ENCODE measurements at places on chromosomes 2 and 18. TPM values are rescaled to one million over a fixed set of nuclear protein-coding genes. Genes with fewer than 3 reads are reported as not detected.

The ANO7 gene
- total RNA-seq: 1.9 TPM

The CRACDL gene
- total RNA-seq: 14.8 TPM

The ZNF638 gene
- 122 TPM for total RNA-seq

The STPG4 gene
- not detected for total RNA-seq

The ANKRD29 gene
- 4.9 TPM for total RNA-seq

The PLEK gene
- 17.3 TPM for total RNA-seq

The NT5C1B gene
- total RNA-seq: not detected

The GPR45 gene
- total RNA-seq: not detected

DNA sequence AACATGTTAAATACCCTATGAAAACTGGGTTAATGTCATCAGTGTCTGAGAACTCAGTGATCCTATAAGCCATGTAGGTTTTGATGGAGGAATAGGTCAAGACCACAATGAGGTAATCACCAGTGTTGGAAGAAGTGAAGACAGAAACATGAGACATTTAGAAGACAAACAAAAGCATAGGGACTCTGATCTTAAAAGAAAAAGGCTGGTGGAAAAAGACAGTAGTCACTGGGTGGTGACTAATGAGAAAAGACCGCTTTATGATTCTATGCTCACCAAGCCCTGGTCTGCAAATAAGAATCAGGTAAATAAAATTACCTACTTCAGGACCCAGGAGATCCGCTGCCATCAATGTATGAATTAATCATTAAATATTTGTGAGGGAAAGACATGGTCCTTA, 271.9 kb downstream of the GPD2 start:
- DNase-seq: no peak

GRCh38 chr2:16461672-16462071, 204.0 kb downstream of the CYRIA start:
- no peak for DNase-seq

DNA sequence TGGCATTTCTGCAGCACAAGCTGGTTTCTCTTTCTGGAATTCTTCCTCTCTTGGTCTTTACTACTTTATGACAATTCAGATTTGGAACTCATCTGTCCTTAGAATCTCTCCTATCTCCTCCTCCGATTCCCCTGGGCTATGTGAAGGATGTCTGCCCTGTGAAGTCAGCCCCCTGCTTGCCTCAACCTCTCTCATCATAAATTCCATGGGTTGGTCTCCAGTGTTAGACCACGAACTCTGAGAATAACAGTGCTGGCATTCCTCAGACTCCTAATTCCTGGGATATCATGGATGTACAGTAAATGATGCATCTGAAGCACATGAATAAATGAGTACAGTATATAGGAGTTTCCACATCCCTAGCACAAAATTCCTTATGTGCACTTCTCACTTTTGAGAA, 21.0 kb upstream of the CYRIA start:
- no peak for DNase-seq

DNA sequence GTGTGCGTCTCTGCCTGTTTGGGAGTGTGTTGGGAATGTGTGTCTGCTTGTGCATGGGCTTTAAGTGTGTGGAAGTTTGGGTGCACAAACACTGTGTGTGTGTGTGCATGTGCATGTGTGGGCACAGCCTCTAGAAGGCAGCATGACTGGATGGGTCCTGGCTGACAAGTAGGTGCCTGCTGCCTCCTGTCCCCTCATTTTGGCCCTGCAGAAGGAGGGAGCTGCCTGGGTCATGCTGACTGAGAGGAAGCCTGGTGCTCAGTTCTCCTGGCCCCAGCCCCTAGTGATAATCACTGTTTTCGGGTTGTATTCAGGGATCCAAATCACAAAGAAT, 34.1 kb downstream of the GLI2 start:
- DNase-seq: no peak

- DNase-seq: no peak
Observed at GRCh38 chr2:43343573-43344304, 117.3 kb upstream of the ZFP36L2 start.

DNA sequence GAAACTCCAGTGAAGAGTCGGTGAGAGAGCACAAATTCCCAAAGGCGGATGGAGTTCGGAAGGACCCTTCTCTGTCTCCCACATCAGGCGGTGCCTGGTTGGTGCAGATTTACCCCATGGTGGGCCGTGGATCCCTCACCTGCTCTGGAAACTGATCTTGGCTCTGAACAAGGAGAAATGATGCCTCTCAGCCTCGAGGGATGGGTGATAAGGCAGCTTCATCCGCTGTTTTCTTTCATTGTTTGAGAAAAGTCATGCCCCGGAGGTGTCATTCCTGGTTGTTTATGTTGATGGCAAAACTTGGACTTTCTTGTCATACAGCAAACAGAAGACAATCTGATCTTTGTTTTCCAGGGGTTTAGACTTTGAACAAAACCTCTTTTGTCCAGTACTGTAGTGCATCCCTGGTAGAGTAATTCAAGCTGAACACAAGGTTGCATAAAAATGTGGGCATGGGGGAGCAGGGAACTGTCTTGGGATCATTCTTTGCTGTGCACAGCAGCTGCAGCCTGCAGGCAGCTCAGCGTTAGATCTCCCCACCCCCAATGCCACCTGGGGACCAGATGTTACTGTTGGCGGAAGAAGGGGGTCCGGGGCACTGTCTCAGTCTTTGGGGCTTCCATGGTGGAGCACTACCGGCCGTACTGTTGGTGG, 81.3 kb downstream of the NFATC1 start:
- no peak for DNase-seq

DNA sequence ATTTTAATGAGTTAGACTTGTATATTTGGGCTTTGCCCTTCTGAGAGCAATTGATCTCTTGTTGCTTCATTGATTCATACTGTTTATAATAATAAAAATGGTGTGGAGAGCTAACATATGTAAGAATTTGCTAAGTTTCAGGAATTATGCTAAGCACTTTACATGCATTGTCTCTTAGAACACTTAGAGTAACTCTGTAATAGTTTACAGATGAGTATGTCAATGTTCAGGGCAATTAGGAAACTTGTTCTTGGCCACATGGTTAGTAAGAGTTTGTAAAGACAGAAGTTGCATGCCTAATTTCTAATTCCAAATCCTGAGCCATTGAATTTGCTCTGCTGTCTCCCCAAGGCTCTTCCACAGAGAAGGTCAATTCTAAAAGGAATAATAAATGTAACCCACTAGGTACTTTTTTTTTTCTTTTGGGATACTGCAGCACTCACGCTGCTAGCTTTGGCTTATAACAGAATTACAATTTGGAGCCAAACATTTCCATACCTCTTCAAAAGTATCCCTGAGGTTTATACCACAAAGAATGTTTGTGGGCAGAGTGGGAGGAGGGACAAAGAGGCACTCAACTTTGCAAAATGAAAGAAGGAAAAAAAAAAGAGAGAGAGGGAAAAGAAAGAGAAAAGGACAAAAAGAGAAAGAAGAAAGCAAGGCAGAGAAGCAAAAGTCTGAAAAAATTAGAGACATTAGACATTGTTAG, 232.4 kb downstream of the CALCRL start:
- DNase-seq: no peak

DNA sequence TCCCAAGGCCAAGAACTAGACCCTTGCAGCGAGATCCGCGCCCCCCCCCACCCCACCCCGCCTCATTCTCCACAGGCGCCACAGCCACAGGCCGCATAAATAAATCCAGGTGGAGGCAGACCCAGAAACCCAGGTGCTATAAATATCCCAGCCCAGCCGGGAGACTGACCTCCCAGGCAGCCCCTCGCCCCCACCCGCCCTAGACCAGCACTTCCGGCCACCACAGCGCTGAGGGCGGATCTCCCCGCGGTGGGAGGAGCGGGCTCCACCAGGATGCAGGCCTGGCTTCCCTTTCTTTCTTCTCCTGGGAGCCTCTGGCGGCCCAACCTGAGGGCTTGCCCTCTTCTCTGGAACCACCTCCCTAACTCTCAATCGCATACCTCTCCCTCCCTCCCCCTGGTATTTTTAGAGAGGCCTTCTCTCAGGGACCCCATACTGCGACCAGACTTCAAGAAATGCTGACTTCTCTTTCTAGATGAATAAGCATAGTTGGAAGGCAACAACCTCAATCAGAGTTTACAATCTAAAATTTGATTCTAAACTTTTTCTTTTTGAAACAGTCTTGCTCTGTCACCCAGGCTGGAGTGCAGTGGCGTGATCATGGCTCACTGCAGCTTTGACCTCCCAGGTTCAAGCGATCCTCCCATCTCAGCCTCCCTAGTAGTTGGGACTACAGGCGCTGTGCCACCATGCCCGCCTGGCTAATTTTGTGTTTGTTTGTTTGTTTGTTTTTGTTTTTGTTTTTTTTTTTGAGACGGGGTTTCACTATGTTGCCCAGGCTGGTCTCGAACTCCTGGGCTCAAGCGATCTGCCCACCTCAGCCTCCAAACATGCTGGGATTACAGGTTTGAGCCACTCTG, 55.0 kb downstream of the PKDCC start:
- peak; percentile 93 for DNase-seq

DNA sequence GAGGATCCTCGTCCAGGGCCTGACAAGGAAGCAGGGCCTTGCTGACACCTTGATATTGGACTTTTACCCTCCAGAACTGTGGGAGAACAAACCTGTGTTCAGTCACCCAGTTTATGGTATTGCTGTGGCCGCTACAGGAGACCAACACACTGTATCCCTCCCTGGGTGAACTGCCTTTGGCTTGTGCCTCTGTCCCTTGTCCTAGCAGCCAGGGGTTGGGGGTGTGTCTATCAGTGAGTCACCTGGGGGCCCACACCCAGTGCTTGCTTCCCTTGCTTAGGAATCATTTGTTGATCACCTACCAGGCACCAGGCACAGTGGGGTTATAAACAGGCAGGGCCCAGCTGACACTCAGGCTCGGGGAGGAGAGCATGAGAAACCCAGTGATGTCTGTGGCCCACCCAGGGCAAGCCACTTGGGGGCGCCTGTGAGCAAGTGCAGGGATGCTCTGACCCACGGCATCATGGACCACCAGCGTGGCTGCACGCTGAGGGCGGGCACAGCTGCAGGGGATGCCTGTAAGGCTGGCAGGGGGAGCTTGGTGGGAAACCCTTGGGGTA, 17.1 kb downstream of the TMEM185B start:
- no peak for DNase-seq

- no peak for DNase-seq
Observed at GRCh38 chr2:95531254-95531771, 46.8 kb upstream of the TRIM43B start.
